Activated naive CD4-positive, alpha-beta T cell treated with anti-CD3 and anti-CD28 coated beads, Interleukin-2, amount 50 U/mL, for 16 hours (primary cell): ENCODE measurements at places on chromosomes 2 and 18.

- DNase-seq, result no peak
Observed at GRCh38 chr2:217242947-217243346, 383.1 kb upstream of the TNP1 start.

GRCh38 chr2:112725545-112726457 lies 5.0 kb downstream of the NT5DC4 start:
- no peak for DNase-seq

DNA sequence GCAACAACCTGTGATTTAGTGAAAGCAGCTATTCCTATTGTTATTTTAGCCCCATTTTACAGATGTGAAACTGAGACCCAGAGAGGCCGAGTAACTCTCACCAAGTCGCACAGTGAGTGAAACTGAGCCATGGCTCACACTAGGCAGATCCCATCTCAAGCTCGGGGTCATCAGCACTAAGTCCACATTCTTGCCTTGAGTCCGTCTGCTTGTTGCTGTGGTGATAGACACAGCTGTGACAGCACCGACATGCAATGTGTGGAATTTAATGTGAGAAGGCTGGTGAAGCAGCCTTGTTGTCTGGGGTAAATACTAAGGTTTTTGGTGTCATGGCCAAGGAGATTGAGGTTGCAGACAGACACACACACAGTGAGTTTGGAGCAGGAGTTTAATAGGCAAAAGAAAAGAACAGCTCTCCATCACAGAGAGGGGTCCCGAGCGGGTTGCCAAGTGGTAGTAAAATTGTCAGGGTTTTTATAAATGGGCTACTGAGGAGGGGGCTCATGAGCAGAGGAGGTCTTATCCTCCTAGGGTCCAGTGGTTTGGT lies 40.2 kb upstream of the GMCL1 start:
- no peak for DNase-seq

DNA sequence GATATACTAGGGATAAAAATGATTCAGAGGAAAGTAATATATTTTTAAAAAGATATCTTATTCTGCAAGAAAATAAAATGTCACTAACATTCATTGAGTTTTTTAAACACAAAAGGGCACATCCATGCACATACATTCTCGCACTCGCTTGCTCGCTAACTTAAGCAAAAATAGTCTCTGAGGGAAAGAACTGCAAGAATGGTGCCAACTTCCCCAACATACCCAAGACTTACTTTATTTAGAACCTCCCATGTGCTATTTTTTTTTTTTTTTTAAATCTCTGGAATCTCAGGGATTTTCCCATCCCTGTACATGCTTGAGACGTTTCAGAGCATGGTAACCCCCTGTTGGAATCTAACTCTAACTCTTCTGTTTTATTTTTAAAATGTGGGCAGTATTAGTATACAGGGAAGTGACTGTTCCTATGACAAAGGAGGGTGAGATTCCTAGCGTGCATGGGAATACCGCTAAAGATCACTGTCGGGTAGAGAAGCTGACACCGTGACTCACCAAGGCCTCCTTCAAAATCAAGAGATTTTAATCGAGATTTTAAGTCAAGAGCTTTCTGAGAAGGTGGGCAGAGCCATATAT lies 187.9 kb upstream of the ZEB2 start:
- DNase-seq, result no peak

- no peak for DNase-seq
Observed at GRCh38 chr2:71380665-71381064, 49.1 kb downstream of the ZNF638 start.

GRCh38 chr2:6523476-6523875 lies 342.2 kb downstream of the CMPK2 start:
- DNase-seq, result no peak

GRCh38 chr2:182128821-182129707 lies 143.4 kb downstream of the PPP1R1C start:
- DNase-seq, result no peak

DNA sequence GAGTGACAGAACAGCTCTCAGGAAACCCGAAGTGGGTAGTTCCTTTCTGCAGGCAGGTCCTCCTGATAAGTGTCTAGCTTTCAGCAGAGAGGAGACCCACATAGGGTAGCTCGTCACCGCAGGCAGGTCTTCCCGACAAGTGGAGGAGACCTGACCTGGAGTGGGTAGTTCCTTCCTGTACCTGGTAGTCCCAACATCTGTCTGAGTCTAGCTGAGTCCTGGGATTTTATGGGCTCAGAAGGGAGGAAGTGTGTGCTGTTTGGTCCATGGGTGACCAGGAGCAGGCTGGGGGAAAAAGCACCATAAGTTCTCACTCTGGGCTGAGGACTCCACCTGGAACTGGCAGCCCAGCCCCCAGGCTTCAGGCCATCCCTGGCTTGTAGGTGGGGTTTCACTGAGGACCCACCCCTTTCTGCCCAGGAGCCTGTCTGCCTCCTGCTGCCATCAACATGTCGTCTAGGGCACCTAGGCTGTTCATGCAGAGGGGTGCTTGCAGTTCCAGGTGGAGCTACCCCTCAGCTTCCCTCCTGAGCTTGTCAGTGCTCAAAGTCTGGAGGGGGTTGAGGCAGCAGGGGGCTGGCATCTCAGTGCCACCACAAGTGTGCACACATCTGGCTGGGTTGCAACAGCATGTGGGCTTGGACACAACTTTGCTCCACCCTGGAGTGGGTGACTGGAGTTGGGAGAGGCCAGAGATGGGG lies 9.4 kb downstream of the DYSF start:
- DNase-seq, result no peak

GRCh38 chr2:195009202-195009601 lies 647.8 kb upstream of the SLC39A10 start:
- DNase-seq, result no peak

DNA sequence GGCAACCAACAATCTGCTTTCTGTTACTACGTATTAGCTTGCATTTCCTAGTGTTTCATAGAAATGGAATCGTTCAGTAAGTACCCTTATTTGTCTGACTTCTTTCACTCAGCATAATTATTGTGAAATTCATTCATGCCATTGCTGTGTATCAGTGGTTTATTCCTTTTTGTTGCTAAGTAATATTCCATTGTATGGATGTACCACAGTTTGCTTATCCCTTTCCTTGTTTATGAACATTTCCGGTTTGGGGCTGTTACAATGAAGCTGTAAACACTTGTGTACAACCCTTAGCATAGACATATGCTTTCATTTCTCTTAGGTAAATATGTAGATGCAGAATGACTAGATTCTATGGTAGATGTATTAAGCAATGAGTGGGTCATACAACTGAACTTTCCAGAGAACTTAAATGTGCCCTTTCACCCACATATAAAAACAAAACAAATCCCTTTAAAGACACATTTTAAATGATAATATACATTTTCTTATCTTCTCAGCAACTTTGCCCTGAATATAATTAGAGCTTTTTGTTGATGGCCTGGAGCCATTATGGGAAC lies 21.9 kb downstream of the FER1L5 start:
- no peak for DNase-seq

- no peak for DNase-seq
Observed at GRCh38 chr2:181947273-181947672, 38.4 kb upstream of the PPP1R1C start.

- no peak for DNase-seq
Observed at GRCh38 chr2:210072493-210072892, 70.1 kb downstream of the RPE start.

GRCh38 chr2:125227843-125228392 lies 1202.8 kb downstream of the CNTNAP5 start:
- DNase-seq, result no peak

DNA sequence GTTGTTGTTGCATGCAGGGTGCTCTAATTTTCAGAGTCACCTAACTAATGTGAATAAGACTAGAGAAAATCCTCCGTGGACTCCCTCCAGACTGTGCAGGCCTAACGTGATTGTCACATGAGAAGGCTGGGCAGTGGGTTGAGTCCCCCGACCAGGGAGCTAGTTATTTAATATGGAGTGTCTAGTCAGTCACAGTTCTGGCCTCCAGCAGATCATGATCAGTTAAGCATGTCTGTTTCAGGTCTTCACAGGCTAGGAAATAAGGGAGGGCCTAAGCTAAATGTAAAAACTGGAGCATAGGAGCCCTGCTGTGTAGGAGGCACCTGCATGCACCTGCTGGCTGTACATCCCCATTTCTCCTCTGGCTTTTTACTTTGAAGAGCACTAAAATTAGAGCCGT lies 86.8 kb downstream of the PRPF40A start:
- no peak for DNase-seq

DNA sequence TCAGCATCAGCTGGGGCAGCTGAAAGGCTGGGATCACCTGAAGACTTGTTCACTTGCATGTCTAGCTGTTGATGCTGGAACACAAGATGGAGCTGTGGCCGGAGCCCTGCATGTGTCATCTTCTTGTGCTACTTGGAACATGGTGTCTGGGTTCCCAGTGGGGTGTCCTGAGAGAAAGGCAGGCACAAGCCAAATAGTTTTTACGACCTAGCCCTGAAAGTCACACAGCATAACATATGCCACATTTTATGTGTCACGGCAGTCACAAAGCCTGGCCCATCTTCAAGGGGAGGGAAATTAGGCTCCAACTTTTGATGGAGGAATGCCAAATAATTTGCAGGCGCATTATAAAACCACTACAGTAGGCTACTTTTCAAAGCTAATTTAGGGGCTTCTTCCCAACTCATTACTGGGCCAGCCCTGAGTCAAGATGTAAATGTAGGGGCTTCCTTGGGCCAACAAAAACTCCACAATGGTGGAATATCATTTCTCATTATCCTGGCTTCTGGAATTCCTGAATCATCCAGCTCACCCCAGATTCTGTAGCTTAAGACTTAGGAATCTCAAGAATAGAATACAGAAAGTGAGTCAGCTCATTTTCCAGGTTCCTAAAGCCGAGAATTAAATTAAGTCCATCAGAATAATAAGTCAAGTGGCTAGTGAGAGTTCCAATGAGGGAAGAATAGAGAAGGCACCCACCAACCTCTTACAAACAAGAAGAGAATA lies 543.0 kb downstream of the TNS1 start:
- DNase-seq, result no peak

GRCh38 chr2:133077269-133077822 lies 407.3 kb upstream of the LYPD1 start:
- DNase-seq, result no peak

GRCh38 chr2:128613351-128613750 lies 294.7 kb upstream of the HS6ST1 start:
- DNase-seq, result no peak

DNA sequence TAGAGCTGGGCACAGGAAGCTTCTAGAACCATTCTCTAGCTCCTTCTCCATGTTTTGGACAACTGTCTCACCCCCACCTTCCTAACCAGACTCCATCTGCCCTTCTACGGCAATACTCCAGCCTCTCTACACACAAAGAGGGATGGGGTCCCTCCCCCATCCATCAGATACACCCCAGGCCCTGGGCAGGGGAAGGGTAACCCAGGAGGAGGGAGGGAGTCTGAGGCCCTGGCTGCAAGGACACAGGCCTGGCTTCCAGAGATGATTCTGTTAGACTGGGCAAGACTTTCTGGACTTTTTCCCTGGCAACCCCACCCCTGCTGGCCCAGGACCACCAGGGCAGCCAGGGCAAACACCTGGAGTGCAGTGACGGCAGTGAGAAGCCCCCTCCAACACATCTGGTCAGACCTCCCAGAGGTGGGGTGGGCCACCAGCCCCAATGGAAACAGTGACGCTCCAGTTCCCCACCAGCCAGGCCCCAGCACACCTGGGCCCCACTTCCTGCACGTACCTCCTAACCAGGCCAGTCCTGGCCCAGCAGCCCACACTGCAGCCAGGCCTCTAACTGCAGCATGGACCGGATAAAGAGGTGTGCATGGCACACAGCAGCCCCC lies 6.5 kb downstream of the CYP26B1 start:
- DNase-seq, result no peak

DNA sequence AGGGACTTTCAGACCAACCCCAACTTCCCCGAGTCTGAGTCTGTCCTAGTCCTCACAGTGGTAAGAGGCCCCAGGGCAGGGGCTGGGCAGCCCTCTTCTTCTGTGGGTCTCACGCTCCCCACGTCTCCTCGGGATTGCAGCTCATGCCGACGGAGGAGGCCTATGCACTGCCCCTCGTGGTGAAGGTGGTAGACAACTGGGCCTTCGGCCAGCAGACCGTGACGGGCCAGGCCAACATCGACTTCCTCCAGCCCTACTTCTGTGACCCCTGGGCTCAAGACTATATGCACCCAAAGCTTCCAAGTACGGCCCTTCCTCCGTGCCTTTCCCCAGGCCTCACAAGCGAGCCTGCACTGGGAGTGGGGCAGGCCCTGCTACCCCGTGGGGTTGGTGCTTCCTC lies 44.3 kb downstream of the LMAN2L start:
- DNase-seq, result no peak

- DNase-seq, result no peak
Observed at GRCh38 chr2:224099861-224100643, 61.0 kb upstream of the SERPINE2 start.

GRCh38 chr18:49621301-49621700 lies 59.4 kb downstream of the LIPG start:
- DNase-seq, result no peak

DNA sequence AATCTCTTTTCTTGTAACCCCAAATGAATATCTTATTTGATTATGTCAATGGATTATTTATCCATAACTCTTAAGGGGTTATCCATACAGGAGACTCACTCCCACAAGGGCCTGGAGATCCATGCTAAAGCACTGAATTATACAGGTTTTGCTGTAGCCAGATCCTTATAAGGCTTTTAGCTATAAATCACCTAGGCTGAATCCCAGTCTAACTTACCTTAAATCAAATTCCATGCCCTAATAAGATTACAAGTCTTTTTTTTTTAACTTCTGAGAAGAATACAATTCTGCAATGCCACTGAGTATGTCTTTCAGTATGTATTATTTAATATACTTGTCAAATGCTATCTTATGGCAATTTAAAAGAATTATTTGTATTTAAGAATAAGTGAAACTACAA lies 340.5 kb downstream of the NBAS start:
- DNase-seq, result no peak

DNA sequence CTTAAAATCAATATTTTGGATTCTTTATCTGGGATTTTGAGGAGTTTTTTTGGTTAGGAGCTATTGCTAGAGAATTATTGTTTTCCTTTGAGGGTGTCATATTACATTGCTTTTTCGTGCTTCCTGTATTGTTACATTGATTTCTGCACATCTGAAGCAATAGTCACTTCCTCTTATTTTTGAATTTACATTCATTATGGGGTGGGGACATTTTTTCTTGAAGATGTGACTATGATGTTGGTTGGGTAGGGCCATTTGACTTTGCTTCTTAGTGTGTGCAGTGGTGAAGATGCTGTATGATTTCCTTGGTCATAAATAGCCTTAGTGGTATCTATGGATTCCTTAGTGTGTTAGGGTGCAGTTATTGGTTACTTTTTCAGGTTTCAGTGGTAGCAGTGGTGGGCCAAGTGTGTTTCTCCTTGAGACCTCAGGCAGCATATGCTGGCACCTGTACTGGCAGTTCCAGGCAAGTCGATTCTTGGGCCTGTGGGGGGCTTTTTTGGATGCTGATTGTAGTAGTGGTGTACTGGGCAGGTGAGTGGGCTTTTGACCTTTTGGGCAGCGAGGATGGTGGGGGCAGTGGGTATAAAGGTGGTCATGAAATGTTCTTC lies 61.8 kb downstream of the ARHGAP25 start:
- no peak for DNase-seq

DNA sequence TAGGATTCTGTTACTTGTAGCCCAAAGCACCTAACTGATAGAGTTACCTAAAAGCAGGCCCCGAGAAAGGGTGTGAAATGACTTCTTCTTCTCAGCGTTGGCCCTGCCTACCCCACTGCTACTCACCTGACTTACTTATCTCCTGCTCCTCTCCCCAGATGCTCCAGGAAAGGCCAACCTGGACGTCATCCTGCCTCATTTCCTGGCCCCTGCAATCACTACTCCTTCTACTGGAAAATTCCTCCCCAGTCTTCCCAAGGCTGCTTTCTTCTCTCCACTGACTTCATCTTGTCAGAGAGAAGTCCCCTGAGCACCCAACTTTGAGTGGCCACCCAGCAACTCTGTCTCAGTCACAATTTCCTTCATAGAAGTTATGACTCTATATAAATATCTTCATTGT lies 63.4 kb upstream of the KLF7 start:
- no peak for DNase-seq
